ENCODE measurements at places on chromosomes 5 and 9.
A peak's percentile ranks its signal among the peaks of the same experiment; 100 is the strongest.

DNA sequence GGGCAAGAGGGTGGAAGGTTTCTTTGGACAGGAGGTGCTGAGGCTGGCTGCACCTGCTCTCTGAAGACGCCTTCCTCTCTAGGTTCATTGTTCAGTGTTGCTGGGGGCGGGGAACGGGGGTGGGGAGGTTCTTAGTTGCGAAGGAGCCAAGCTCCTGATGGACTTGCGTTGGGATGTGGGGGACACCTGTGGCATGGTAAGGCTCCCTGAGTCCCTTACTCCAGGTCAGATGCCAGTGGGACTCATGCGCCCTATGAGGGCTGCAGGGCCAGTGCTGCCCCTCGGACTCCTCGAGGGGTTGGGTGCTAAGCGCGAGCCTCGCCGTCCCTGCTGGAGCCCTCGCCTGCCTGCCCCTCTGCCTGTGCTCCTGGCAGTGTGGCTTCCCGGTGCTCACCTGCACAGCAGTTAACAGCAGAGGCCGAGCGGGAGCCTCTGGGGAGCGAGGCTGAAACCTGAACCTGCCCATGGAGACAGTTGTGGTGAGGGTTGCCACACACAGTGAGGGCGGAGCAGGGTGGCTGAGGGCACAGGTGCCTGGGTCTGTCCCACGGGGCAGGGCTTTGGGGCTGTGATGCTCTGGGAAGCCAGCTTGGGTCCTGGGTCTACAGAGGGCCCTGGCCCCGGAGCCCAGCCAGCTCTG is 5.5 kb downstream of the RNU6ATAC start:
- no peak for DNase-seq

DNA sequence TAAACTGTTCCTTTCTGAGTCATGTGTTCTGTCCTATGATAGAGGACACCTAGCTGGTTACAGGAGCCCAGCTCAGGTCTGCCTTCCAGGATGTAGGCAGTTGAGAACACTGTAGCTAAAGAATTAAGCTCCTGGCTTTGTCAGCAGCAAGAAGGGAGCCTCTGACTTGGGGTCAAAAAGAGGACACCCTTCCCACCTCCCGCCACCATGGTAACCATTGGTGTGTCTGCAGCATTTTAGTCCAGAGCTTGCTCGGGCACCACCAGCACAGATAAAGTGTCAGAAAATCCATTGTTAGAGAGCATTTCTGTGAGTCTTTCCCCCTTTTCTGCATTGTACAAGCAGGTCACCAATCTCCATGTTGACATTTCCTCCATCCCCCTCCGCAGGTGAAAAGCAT is 181.7 kb downstream of the DOCK8 start:
- no peak for DNase-seq

- no peak for DNase-seq
Observed at GRCh38 chr5:76099756-76100155, 16.6 kb downstream of the SV2C start.

- DNase-seq, result no peak
Observed at GRCh38 chr5:115553082-115553481, 8.5 kb upstream of the FEM1C start.

GRCh38 chr5:68531970-68532369 is 316.4 kb downstream of the PIK3R1 start:
- DNase-seq, result no peak

- DNase-seq, result peak; percentile 20
Observed at GRCh38 chr9:35696520-35697215, 6.9 kb upstream of the TPM2 start.

GRCh38 chr5:146081556-146081955 is 23.8 kb downstream of the PLAC8L1 start:
- no peak for DNase-seq

DNA sequence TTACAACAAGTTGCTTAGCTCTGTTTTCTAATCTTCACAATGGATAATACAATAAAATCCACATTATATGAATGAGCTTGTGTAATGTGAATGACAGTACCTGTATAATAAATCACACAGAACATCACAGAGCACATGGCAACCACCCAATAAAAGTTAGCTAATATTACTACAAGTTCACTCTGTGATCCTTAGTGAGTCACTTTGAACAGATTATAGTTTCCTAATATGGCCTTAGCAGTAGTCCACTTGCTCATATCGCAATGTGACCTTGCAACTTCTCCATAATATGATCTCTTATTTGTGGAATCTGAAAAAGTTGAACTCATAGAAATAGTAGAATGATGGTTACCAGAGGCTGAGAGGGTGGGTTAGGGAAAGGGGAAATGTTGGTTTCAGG is 361.3 kb downstream of the PTPRD start:
- DNase-seq, result no peak

DNA sequence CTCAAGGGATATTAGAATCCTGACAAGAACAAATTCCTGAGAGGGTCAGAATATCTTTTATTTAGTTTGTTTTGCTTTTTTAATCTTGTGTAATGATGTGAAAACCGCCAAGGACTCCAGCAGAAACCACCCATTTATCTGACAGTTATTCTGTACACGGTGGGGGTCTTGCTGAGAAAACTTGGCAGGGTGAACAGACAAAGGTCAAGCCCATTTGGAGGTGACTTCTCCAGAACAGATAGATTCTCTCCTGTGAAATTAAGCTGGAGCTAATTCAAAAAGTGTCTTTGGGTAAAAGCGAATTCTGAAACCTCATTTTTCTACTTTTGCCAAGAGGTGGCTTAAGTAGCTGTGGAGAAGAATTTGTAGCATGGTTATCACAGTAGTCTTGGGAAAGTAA is 484.4 kb downstream of the SPOCK1 start:
- DNase-seq, result no peak

- no peak for DNase-seq
Observed at GRCh38 chr5:126568206-126568755, 26.7 kb downstream of the ALDH7A1 start.

- DNase-seq, result no peak
Observed at GRCh38 chr5:24854850-24855249, 210.1 kb upstream of the CDH10 start.

GRCh38 chr5:94021246-94021645 is 279.8 kb upstream of the POU5F2 start:
- no peak for DNase-seq

GRCh38 chr5:11700391-11700790 is 203.9 kb downstream of the CTNND2 start:
- no peak for DNase-seq

GRCh38 chr5:100900142-100900795 is 2.8 kb downstream of the ST8SIA4 start:
- peak; percentile 9 for DNase-seq

DNA sequence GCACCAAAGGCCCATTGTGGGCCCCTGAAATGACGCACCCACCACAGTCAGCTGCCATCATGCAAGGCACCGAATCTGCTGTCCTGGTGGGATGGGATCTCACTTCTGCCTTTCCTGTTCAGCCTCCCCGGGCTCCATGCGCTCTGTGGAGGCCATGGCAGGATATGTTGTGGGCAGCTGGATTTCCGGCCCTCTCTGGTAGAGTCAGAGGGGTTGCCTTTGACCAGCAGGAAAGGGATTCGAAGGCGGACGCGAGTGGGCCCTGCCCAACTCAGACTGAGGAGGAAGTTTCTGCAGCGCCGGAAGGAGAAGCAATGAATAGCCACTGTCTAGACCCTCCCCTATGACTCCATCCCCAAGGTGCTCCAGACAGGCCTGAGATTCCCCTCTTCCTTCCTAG is 35.5 kb downstream of the GADD45G start:
- DNase-seq, result no peak

DNA sequence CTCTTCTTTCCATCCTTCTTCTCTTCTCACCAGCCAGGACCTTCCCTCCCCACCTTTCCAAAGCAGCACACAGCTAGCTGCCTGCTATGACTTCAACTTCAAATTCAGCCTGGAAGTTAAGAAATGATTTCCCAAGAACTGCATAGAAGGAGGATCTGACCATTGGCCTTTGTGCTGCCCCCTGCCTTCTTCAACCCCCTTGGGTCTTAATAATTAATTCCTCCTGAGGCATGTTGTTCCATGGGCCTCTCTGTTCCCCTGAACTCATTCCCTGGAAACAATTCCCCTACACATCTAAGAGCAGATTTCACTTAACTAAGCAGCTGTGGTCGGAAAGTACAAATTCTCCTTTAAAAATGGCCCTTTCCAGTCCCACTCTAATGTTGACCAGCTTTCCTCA is 62.4 kb downstream of the ADAMTS12 start:
- DNase-seq, result no peak

GRCh38 chr9:109316207-109316640 is 4.6 kb downstream of the EPB41L4B start:
- no peak for DNase-seq

DNA sequence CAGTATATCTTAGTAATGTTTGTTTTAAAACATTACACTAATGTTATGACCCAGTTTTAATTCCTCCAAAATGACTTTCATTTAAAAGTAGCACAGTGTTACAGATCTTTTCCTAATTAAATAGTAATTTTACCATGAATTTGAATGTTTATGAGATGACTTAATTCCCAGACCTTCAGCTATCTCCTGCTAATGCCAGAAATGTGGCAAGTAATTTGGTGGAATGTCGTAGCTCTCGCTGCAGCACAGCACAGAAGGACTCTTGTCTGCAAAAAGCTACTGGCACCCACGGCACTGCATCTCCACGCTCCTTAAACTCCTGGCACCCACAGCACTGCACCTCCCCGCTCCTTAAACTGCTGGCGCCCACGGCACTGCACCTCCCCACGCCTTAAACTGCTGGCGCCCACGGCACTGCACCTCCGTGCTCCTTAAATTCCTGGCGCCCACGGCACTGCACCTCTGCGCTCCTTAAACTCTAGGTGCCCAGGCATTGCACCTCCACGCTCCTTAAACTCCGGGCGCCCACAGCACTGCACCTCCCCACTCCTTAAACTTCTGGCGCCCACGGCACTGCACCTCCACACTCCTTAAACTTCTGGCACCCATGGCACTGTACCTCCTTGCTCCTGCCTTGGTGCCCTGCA is 163.1 kb downstream of the CDK5RAP2 start:
- no peak for DNase-seq

DNA sequence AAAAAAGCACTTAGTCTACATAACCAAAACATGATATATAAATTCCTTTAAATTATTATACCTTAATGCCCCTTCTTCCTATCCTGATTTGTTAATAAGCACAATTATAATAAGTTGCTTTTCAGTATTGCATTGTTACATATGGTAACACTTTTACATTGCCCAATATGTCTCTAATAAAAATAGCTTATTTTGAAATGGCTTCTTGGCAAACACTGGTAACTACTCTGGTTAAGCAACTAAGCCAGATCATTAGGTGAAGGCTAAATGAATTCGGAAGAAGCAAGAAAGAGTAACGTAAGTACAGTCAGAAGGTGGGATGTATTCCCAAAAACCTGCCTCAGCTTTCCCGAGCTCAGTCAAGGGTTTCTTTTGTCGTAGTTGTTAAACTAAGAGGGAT is 85.3 kb downstream of the TTC39B start:
- no peak for DNase-seq

- no peak for DNase-seq
Observed at GRCh38 chr9:88319936-88320747, 68.1 kb upstream of the SPIN1 start.

GRCh38 chr5:133368916-133369783 is 243.2 kb downstream of the FSTL4 start:
- no peak for DNase-seq

DNA sequence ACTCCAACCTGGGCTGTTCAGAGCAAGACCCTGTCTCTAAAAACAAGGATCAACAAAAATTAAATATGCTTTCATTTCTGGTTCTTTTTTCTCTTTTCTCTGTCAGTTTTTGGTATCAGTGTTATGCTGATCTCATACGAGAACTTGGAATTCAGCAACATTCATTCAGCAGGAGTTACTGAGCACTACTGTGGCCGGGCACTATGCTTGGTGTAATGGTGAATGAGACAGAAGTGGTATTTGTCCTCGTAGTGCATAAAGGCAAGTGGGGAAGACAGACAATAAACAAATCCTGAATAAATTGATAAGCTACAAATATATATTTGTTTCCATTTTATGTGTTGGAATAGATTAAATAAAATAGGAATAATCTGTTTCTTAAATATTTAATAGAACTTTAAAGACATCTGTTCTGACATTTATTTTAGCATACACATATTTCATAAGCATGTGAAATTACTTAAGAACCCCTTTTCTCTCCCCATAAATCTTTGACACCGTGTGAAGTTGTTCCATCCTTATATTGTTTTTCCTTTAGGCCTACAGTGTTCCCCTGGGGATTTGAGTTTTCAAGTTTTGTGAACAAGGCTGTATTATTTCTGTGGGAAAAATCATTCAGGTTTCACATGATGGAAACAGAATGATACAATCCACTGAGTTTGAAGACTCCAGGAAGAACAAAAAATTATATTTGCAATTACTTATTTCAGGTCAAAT is 24.6 kb downstream of the UBAP1 start:
- no peak for DNase-seq

GRCh38 chr5:132473019-132473531 is 17.5 kb downstream of the IRF1 start:
- no peak for DNase-seq

DNA sequence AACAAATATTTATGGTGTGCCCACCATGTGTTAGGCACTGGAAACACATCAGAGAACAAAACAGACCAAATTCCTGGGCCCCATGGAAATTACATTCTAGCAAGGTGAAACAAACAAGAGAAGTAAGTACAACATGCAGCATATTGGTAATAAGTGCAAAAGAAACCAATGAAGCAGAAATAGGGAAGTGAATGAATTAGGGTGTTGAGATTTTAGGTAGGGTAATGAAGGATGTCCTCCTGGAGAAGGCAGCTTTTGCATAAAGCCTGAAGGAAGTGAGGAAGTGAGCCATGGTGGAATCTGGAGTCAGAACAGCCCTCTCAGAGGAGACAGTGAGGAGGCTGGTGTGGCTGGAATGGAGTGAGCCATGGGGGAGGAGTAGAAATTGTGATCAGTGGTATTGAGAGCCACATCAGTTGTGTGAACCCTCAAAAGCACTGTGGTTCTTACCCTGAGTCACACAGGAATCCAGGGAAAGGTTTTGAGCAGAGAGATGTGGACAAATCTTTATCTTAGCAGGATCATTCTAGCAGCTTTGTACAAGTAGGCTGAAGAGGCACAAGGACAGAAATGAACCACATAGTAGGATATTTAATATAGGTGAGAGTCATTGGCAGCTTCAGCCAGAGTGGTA is 52.7 kb upstream of the ARL15 start:
- no peak for DNase-seq

DNA sequence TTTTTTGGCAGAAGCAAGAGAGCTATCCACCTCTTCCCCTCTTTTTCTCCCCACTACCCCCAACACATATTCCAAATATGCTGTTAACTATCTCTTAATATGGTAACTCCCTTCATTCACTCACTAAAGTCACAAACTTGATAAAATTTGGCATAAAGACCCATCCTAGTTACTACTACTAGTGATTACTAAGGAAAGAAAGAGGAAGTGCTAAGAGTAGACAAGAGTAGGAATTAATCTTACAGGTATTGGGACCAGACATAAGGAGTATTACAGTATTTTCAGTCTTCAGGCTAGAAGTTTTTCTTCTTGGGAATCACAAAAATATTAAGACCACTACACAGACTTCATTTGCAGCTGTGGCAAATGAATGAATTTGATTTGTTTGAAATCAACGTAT is 2.2 kb downstream of the ADAMTS6 start:
- no peak for DNase-seq

DNA sequence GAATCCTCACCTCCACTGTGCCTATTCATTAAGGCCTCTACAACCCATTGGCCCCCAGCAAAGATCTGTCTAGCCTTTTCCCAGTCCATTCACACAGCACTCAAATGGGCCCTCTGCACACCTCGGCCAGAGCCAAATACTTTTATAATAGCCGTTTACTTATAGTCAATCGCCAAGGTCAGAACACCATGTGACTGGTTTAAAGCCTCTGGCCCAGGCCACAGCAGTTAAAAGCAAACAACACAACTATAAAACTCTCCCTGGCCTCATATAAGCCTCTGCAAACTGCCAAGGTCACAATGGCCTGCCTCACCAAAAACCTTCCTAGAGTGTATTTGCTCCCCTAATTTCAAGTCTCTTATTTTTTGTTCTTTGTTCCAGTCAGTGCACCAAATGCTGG is 562.6 kb downstream of the CAAP1 start:
- DNase-seq, result no peak

All from activated naive CD8-positive, alpha-beta T cell treated with anti-CD3 and anti-CD28 coated beads, Interleukin-2, amount 50 U/mL, for 16 hours (primary cell).